ENCODE measurements at places on chromosomes 2 and 18.
A peak's percentile ranks its signal among the peaks of the same experiment; 100 is the strongest.

GRCh38 chr2:128684523-128684922 is 365.9 kb upstream of the HS6ST1 start:
- DNase-seq = no peak

GRCh38 chr2:228507870-228508269 is 326.4 kb upstream of the SPHKAP start:
- DNase-seq = no peak

DNA sequence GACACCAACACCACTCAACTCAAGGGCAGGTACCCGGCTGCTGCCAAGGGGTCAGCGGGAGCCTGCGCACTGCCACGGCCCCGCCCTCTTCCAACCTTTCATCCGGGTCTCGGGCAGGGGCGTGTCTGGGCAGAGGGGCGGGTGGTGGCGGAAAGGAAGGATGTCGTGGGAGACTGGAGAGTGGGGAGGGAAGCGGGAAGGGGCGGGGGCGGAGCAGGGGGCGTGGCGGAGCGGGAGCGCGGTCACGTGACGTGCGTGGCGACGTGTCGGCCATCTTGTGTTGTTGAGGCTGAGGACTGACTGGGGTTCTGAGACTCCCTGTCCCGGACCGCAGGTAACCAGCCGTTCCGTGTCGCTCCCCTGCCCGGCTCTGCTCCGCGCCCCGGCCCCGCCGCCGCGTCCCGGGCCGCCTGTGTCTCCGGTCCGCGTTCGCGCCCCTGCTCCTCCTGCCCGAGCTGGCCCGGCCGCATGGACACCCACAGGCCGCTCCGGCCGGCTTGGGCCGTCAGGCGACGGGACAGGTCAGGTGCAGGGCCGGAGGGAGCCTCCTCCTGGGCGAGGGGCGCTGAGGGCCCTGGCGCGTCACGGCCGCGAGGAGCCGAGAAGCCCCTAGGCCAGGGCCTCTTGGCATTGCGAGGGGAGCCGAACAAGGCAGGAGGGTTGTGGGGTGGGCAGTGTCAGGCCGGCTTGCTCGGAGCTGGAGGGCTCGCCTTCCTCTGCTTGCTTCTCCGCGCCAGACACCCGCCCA is at the start of gene GIGYF2:
GIGYF2 (plus strand) TSS at position 273 of the 748 bp plus-strand sequence. CDS start 37,867 bp downstream, outside the sequence.
- peak; percentile 97 for DNase-seq

GRCh38 chr2:188884517-188884916 is 89.7 kb upstream of the COL3A1 start:
- no peak for DNase-seq

GRCh38 chr18:1777843-1778242 is 793.5 kb downstream of the METTL4 start:
- no peak for DNase-seq

DNA sequence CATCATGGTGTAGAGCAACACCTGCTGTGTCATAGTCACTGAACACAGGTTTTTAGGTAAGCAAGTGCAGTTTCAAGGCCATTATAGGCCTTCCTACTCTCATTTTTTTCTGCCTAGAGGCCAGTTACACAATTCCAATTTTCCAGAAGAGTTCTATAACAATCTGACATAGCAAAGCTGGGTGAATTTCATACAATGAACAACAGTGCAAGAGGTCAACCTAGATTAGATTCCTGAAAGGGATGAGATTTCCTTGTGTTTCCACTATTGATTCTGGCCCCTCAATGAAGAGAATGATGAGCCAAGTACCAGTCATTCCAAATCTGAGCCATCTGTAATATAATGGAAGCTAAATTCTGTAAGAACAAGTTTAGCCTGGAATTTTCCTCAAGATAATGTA is 15.3 kb upstream of the CD28 start:
- no peak for DNase-seq

DNA sequence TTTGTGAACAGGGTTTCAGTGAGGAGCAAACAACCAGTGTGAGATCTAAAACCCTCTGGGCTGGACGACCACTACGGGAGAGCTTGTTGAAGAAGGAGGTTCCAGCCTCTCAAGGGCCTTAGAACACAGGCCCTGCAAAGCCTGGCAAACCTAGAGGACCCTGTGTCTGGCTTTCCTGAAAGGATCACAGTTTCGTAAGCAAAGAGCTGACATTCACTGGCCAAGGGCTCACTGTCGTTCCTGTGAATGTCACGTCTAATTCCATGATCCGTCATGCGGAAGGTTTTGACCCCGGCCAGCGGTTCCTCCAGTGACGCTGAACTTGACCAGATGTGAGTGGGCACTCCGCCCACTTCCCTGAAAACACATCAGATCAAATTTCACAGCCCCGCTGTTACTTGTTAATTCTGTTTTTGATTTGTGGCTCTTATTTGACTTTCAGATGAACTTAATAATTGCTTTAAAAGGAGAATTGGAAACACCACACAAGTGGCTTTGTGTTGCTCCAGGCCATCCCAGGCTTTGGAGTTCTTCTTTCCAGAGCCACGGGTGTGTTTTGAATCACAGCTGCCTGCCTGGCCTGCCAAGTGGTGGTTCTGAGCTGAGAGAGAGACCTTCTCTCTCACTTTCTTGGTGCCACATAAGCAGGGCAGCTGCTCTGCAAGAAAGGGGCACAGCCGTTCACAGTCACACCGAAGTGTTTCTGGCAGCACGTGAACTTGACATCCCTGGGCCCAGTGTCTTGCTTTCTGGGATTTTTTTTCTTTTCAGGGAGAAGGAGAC is 308.4 kb downstream of the NDUFA10 start:
- DNase-seq = peak; percentile 32

GRCh38 chr2:64608867-64609226 is 44.9 kb downstream of the SERTAD2 start:
- DNase-seq = no peak

DNA sequence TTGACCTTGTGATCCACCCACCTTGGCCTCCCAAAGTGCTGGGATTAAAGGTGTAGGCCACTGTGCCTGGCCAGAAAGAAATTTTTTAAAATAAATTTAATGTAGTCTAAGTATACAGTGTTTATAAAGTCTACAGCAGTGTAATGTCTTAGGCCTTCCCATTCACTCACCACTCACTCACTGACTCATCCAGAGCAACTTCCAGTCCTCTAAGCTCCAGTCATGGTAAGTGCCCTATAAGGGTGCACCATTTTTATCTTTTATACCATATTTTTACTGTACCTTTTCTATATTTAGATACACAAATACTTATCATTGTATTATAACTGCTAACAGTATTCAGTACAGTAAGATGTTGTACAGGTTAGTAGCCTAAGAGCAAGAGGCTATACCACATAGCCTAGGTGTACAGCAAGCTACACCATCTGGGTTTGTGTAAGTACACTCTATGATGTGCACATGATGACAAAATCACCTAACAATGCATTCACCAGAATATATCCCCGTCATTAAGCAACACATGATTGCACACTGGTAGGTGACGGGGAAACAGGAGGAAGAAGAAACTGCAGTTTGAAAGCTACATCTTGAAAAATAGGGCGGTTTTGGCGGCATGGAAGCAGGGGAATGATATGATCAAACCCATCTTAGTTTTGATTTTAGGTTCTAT is 105.1 kb upstream of the ITGB6 start:
- DNase-seq = no peak

DNA sequence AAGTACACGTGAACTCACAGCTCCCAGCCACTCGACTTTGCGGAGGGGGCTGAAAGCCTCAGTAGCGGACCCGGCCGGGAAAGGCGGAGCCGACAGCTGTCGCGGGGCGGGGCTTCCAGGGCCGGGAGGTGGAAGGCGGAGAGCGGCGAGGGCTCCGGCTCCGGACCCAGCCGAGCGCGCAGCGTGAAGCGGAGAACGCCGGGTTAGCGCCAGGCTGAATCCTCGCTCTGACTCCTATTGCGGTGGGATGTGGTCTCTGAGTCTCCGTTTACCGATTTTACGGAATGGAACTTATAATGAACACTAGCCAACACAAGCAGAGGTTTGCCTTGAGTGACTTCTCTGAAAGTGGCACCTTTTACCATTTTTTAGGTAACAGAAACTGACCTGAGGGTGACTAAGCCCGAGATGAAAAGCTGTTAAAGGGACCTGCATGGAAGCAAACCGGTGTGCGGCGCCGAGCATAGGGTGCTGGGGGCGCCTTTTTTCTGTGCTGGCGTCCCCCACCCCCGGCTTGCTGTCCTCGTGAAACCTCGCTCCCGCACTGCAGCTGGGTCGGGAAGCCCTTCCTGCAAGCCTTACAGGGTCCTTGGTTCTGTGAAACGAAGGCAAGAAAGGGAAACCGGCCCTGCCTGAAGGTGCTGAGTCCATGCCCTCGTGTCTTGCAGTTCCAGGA is 72.9 kb downstream of the EN1 start:
- DNase-seq = no peak

- DNase-seq = no peak
These were observed 188.2 kb downstream of the ZFP36L2 start for GRCh38 chr2:43038034-43038695.

- no peak for DNase-seq
These were observed 161.8 kb downstream of the HDAC4 start for GRCh38 chr2:239238839-239239606.

- peak; percentile 55 for DNase-seq
These were observed 106.9 kb downstream of the FBXO15 start for GRCh38 chr18:74040459-74041332.

DNA sequence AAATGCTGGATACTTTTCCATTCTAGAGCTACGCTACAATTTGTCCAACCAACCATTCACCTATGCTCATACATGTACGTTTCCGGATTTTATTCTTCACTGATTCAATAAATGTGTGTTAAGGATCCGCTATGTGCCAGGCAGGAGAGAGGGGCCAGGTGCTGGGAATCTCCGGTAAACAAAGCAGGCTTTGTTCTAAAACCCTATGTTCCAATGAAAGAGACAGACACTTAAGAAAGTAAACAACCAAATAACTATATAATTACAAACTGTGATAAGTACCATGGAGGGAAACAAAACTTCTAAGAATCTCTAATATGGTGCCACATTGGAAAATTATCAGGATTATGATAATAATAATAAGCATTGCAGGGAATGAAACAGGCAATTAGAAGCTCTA is 22.2 kb upstream of the POMC start:
- DNase-seq = no peak

- no peak for DNase-seq
These were observed 7.1 kb downstream of the MTA3 start for GRCh38 chr2:42575458-42576064.

DNA sequence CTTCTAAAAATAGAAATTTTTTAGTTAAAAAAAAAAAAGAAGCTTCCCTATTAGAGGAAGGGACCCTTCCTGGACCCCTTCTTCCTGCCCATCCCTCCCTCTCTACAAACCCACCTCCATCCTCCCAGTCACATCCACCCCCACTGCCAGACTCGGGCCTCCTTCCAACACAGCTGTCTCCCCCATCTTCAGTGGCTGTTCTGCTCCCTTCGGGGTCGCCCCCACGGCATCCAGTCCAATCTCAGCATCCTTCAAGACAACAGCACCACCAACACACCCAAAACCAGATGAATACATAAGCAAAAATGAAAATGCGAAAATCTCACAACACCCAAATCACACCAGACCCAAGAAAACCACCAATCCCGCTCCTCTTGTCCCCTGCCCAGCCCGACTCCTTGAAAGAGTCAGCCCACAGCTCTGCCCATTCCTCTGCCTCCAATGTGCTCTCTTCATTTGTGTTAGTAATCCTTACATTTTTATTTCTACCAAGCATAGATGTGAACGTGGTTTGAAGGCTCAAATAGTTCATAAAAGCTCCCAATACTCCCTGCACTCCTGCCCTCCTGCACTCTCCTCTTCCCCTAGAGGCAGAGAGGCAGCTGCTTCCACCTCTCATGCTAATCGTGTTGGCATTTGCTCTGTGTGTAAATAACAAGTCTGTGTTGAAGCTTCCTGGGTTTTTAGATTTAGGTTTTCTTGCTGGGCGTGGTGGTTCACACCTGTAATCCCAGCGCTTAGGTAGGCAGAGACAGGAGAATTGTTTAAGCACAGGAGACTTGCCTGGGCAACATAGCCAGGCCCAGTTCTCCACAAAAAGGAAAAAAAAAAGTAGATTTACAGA is 37.0 kb downstream of the MAL start:
- DNase-seq = peak; percentile 38

DNA sequence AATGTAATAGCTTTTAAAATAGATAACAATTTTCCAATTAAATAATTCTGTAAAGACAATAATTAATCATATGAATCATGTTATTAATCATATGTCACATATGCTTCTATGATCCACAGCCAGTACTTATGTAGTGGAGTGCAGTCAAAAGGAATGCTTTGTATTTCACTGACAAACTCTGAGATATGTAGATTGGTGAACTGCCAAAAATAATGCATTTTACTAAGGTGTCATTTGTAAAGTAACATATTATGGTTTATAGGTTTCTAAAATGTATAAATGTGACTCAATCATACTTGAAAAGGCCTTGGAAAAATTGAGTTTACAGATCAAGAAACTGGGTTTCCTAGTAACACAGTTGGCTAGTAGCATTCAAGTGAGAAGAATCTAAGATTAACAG is 93.8 kb upstream of the KCNH7 start:
- DNase-seq = no peak

GRCh38 chr2:75787532-75788132 is 76.9 kb upstream of the GCFC2 start:
- DNase-seq = no peak

DNA sequence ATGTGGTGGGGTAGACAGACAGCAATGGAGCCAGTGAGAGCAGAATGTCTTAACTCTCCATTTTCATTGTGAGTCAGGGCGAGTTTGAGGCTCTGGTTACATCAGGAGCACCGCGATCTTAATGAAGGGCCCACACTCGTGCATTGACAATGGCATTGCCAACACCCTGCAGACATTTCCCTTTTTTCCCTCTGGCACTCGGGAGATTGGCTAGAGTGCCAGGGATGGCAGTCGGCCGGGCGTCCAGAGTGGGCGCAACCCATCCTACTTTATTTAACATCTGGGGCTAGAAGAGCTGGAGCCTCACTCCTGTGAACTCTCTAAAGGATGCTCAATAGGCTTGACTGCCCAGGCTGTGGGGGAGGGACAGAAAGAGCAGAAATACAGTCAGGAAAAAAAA is 9.7 kb downstream of the PROKR1 start:
- no peak for DNase-seq

GRCh38 chr2:11411768-11412448 is 54.1 kb downstream of the E2F6 start:
- no peak for DNase-seq

DNA sequence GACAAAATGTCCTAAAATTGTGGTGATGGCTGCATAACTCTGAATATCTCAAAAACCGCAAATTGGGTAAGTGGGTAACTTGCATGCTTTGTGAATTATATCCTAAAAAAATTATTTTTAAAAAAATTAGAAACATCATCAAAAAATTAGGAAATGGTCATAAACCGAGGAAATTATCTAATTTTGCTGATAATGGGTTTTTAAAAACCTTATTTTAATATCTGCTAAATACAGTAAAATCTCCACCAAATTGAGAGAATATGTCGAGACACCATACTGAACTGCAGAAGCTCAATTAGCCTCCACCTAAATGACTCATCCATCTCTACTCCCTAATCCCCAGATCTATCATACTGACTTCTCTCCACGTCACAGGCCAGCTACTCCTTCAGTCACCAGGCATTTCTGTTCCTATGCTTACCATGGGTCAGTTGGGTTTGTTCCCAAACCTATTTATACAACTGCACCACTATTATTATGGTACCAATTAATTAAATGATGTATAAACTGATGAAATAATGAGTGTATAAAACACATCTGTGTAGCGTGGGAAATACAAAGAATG is 36.1 kb downstream of the SPIRE1 start:
- DNase-seq = no peak

All from DND-41 (cell line).